Right cardiac atrium (tissue), 5 donors: ENCODE measurements at places on chromosomes 2 and 18. TPM values are rescaled to one million over a fixed set of nuclear protein-coding genes. Genes with fewer than 3 reads are reported as not detected.

Gene TEX261
- polyA plus RNA-seq = 37.7 TPM

Gene PSTPIP2
- 1.5 TPM for polyA plus RNA-seq

Gene C2orf72
- polyA plus RNA-seq = 0.27 TPM

Gene HOXD4
- 0.29 TPM for polyA plus RNA-seq

Gene SLC30A3
- polyA plus RNA-seq = 7.3 TPM

Gene PIKFYVE
- polyA plus RNA-seq = 5.0 TPM

DNA sequence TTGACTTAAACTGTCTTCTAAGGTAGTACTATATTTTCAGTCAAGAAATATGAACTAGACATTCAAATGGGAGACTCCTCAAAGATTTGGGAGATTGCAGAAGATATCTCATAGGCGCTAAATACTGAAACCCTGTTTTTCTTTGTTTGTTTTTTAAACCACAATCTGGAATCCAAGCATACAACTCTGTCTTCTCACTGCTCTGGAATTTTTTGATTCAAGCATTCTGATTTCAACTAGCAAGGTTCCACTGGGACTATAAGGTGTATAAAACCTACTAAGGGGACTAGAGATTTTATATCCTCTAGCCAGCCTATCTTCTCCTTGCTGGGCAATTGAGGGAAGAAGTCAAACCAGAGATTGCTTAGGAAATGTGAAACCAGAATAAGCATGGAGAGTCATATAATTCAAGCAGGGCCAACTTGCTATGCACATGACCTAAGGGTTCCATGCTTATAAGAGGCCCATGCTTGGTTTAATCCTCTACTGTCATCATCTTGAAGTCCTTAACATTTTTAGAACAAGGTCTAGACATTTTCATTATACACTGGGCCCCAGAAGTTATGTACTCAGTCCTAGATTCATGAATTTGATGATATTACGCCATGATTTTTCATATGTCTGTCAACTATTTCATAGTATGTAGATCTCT, 405.5 kb downstream of the PARD3B start:
- no peak for DNase-seq

DNA sequence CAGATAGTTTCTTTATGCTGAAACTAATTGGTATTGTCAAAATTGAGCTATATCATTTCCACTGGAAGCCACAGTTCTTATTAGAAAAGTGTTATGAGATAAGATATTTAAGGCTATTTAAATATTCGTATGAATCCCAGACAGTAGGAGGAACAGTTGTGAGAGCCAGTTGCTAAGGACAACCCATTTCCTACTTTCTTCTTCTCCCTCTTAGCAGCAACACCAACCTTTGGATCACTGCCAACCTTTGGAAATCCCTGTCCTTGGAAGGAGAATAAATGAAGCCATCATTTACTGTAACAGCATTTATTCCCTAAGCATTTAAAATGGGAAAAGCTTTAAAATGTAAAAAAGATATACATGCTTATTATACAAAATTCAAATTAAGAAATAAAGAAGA, 85.8 kb downstream of the PLCL1 start:
- no peak for DNase-seq

DNA sequence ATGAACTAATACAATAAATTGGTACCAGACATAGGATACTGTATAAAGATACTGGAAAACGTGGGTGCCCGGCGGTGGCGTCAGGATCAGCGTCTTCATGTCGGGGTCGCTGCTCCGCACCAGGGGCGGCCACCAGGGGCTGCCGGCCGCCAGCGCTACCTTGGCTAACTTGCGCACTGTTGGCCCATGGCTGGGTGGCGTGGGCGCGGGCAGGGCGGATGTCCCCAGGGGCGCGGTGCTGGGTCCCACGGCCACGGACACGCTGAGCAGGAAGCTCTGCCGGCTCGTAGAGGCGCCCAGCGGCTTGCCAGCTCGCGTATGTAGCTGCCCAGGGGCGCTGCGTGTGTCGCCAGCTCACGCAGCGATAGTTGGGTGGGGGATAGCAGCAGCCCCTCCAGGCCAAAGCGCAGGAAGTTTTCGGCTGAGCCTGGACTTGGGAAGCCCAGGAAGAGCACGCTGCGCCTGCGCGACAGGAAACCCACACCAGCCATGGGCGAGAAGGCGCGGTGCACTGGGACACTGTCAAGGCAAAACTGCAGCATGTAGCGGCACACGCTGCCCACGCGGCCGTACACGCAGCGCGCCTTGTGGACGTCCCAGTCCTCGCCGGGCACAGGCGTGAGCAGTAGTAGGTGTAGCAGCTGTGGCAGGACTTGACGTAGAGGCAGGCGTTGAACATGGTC, 299.9 kb downstream of the CCDC74A start:
- peak; percentile 28 for DNase-seq

- DNase-seq = no peak
These were observed 23.2 kb downstream of the FAM124B start for GRCh38 chr2:224378701-224379097.

DNA sequence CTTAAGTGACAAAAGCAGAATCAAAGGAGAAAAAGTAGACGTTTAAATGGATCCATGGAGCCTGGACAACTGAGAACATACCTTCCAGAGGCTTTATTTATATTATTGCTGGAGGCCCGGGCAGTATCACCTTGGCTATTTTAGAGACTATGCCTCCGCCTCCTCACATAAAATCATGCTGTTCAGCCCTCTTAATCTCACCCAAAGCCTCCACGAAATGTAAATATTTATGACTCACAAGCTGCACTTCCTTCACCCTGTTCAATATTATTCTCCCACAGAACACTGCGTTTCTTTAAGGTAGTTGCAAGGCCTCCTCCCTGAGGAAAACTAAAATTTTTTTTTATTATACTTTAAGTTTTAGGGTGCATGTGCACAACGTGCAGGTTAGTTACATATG, 478.6 kb upstream of the ACVR2A start:
- no peak for DNase-seq

- no peak for DNase-seq
These were observed 70.2 kb downstream of the TPGS2 start for GRCh38 chr18:36758623-36759022.

- DNase-seq = no peak
These were observed 90.5 kb downstream of the ASB1 start for GRCh38 chr2:238517209-238517608.

- DNase-seq = no peak
These were observed 20.5 kb downstream of the GAREM1 start for GRCh38 chr18:32450026-32450691.

DNA sequence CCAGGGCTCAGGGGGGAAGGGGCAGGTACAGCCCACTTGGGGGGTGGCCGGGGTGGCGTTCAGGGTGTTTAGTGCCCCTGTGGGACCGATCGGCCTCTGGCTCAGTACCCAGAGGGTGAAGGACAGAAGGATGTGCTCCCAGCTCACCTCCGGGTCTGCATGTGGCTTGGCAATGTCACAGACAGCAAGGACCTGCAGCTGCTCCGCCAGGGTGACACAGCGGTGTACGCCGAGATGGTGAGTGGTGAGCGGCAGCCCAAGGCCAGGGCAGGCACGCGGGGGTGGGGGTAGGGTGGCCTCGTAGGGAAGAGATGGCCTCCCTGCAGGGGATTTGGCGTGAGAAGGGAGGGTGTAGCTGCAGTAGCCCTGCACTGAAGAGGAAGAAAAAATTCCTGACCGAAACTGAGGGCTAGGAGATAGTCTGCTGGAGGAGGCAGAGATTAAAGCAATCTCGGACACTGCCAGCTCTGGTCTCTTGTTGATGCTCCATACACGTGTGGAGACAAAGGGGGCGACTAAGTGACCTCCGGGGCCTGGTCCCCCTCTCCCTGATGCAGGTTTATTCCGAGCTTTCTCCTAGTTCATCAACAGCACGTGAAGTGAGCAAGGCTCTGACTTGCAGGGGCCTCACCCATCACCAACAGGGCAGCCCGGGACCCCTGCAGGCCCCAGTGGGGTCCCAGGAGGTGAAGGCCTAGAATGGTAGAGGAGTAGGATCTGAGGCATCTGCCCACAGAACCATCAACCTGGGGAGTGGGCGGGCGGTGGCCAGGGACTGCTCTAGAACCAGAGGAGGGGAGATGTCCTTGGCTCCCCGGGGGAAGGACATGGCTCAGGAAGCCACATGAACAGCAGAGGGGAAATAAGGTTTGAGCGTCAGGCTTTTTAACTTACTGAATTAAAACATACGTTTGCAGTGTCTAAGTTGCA, 45.4 kb downstream of the FER1L5 start:
- no peak for DNase-seq

DNA sequence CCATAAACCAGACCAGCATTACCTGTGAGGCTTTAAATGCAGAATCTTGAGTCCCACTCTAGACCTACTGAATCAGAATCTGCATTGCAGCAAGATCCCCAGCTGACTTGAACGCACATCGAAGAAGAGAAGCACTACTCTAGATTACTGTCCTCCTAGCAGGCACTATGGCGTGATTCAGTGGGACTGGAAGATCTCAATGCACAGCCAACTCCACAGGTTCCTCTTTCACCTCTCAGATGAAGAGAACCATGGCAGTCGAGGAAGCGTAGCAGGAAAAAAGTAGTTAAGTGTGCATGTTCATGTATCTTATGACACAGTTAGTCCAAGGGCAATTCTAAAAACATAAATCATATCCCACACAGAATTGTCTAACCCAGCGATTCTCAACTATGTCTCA, 97.4 kb downstream of the STK39 start:
- no peak for DNase-seq

- DNase-seq = no peak
These were observed 76.6 kb downstream of the OSBPL1A start for GRCh38 chr18:24321071-24321470.

DNA sequence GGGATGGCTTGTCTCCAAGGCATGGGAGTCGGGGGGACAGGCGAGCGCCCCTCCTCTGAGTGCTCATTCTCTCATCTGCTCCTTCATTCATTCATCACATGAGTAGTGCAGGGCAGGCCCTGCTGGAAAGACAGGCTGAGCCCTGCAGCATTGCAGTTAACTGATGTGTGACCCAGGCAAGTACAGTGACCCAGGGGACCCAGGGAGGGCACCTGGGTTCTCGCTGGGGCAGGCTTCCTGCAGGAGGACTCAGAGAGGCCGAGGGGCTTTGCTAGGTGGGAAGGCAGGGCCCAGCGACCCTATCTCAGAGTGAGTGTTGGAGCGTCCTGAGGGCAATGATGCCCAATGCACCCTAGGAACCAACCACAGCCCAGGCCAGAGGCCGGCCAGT, 30.6 kb downstream of the HJURP start:
- DNase-seq = peak; percentile 30

DNA sequence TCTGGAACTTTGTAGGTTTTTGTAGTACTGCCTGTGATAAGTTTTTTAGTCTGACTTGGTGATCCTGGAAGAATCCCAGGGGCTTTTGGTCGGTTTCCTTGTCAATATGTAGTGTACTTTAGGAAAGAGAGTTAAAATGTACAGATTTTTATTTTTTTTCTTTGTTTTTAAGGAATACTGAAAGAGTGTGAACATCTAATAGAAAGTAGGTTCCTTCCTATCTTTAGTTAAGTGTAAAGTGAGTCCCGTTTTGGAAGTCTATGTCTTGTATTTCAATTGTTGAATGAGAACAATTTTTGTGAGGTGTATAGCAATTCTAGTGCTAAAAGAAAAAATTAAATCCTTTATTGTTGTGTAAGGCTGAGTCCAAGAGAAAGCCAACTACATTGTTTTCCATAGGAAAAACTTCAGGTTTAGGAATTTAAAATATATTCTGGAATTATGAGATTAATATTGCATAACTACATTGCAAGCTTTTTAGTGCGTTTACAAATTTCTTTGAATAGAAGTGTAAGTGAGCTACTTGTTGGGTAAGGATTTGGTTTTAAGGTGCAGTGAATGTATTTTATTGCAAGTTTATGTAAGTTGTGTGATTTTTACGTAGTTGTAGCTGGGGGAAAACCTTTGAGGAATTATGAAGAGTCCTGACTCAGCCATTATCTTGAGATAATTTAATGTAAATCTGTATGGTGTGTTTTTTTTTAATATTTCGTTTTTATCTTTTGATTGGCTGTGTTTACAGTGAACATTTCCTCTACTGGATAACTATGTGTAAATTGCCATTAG, 1.7 kb downstream of the VAPA start:
- DNase-seq = no peak

DNA sequence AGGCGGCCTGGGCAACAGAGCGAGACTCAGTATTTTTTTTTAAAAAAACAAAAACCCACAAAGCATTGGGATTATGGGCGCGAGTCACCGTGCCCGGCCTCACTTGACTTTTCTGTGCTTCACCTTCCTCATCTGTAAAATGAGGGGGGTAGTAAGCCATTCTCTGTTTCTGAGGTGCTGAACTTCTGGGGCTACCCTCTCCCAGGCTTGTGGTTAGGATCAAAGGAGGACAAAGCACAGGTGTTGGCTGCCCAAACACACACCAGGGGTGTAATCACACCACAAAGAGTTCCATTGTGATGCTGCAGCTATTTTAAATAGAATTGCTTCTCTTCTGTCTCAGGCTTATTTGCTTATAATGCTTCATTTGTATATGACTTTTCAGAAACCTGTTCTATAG, 35.8 kb upstream of the INHBB start:
- DNase-seq = no peak

DNA sequence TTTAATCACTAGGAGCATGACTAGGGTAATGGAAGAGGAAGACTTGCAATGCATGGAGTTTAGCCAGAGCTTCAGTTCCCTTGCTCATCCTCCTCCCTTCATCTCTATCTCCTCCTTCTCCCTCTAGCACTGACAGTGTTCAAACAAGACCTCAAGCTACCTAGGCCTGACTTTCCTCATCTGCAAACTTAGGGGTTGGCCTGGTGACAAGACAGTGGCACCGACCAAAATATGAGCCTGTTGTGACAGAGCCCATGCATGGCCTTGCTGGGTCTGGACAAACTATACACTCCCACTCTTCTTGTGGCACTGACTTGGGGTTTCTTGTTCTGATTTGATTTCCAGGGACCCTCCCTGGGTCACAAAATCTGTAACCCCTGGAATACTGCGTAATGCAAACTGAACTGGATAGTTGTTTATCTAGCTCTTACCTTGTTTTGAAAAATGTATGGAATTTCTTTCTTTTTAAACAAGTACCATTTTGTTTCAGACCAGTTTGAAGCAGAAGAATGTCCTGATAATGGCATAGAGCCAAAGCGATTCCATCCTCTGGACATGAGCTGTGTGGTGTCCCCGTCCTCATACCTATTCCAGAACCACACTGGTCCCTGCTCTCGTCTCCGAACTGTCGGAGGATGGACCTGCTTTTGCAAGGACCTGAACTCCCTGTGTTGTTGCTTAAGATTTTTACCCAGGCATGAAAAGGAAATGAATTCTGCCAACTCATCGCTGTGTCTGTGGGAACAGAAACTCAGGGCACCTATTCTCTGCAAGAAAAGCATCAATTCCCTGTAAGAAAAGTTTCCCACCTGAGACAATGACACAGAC, 33.4 kb upstream of the PPP4R1 start:
- no peak for DNase-seq

DNA sequence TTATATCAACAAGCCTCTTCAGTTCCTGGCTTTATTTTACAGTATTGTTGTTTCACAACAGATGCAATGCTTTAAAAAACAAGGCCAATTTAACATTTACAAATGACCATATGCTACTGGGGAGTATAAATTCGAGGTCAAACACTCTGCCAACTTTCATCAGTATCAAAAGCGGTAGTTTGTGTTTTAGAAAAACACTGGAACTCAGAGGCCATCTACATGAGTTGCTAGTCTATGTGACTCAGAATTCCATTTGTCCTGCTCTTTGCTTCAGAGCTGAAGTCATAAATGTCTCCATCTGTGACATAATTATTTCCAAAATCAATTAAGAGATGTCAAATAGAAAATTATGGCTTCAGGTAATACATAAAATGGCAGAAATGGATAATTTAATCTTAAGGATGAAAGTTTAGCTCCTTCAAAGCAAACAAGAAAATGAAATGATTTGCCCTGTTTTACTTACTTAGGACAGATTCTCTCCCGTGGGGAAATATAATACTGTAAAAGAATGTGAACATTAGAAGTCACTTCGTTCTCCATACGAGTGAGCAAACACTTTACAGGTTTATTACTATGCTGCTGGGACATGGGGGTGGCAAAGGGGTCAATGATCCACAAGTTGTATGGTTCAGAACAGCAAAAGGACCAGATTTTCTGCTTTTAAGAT, 3.7 kb downstream of the MEX3C start:
- no peak for DNase-seq
